ENCODE measurements at places on chromosomes 1 and 21.
A peak's percentile ranks its signal among the peaks of the same experiment; 100 is the strongest.

- no peak for DNase-seq
These were observed 7.4 kb downstream of the GBP4 start for GRCh38 chr1:89191314-89191713.

- no peak for DNase-seq
These were observed 311.6 kb downstream of the NPHP4 start for GRCh38 chr1:5680600-5680999.

DNA sequence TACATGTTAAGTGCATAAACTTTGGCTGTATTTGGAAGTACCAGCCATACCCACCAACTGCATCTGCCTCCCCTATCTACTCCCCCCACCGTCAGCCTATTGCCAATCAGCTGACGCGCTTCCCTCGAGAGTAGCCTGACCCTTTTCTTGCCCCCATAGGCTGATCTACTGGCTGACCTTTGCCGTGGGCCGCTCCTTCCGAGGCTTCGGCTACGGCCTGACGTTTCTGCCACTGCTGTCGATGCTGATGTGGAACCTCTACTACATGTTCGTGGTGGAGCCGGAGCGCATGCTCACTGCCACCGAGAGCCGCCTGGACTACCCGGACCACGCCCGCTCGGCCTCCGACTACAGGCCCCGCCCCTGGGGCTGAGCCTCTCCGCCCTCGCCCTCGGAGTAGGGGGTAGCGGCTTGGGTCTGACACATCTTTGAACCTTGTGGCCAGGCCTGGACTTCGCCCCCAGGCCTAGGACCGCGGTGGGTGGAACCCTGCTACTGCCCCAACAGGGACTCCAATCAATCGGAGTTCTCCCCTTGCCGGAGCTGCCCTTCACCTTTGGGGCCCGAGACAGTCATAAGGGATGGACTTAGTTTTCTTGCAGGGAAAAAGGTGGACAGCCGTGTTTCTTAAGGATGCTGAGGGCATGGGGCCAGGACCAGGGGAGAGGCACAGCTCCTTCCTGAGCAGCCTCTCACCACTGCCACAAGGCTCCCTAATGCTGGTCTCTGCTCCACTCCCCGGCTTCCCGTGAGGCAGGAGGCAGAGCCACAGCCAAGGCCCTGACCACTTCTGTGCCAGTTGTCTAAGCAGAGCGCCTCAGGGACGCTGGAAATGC, 4.0 kb downstream of the GLMP start:
- DNase-seq: peak; percentile 94

DNA sequence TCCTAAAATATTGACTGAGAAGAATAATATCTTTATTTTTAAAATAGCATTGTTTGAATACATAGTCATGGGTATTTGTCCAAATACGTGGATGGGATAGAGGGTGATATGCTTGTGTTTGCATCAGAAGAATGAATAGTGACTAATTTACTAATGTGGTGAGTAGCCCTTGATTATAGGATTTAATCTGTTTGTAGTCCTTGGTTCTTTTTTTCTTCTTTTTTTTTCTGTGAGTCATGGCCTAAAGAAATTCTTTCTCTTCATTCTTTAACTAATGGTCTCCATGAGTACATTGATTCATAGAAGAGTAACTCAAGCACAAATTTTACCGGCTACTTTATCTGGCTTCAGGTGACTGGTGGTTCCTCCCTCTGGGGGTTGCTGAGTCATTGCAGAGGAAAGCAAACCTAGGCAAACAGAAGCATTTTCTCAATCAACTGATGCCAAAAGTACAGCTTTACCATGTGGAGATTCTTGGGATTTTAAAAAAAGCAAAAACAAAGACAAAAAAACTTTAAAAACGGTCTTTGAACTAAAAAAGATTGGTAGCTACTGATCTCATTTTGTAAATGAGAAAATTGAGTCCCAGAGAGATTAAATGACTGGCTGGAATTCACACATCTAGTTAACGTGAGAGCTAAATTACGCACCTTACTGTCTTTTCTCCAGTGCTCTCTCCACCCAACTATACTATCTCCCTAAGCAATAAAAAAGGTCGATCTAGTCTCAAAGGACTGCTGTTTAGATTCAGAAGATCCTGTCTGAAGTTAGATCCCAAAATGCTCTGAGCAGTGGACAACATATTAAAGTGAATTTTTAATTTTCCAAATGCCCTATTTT, 40.5 kb downstream of the AK5 start:
- DNase-seq: no peak

GRCh38 chr1:164659621-164660411, 100.8 kb downstream of the PBX1 start:
- no peak for DNase-seq

DNA sequence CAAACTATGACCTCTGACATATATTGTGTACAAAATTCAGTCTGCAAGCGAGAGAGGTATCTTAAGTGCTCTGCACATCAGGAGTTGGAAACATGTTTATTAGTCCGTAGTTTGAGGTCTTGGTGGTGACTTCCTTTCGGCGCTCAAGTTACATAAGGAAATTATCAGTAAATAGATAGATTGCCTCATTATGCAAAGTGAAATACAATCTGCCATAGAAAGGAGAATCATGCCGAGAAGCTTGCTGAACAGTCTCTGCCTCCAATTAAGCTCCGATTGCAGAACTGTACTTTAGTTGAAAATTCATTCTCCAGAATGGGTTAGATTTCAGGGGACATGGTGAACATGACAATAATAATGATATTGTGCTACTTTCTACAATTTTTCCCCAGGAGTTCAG, 271.8 kb downstream of the BRINP2 start:
- no peak for DNase-seq

- DNase-seq: peak; percentile 67
These were observed 500.4 kb downstream of the PTPRU start for GRCh38 chr1:29736582-29737188.

DNA sequence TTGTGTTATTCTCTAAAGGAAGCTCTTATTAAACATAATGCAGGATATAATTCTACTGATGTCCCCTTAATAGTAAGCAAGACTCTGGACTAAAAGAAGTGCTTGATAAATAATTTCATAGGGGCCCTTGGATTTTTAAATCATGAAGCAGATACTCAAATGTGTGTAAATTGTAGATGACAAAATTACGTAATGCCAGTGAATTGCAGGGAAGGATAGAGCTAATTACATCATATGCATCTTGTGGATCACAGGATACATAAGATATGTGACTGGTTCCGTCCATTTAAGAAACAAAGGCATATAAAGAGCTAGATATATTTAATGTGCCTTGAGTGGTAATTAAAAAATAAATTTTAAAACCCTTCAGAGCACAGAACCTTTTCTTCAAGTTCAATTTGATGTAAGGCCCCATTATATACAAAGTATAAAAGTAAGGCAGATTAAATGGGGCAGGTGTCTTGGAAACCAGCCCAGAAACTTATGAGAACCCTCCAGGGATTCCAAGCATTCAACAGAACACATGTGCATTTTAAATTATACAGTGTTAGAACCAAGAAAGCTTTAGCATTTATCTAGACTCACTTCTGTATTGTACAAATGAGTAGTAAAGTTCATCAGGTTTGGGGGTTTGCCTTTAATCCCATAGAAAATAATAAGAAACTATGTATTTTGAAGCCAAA, 190.4 kb downstream of the NCAM2 start:
- DNase-seq: no peak
